ENCODE measurements at places on chromosomes 2 and 18. TPM values are rescaled to one million over a fixed set of nuclear protein-coding genes. Genes with fewer than 3 reads are reported as not detected.

- DNase-seq, result no peak
Observed at GRCh38 chr2:202842690-202843089, 28.9 kb downstream of the ICA1L start.

DNA sequence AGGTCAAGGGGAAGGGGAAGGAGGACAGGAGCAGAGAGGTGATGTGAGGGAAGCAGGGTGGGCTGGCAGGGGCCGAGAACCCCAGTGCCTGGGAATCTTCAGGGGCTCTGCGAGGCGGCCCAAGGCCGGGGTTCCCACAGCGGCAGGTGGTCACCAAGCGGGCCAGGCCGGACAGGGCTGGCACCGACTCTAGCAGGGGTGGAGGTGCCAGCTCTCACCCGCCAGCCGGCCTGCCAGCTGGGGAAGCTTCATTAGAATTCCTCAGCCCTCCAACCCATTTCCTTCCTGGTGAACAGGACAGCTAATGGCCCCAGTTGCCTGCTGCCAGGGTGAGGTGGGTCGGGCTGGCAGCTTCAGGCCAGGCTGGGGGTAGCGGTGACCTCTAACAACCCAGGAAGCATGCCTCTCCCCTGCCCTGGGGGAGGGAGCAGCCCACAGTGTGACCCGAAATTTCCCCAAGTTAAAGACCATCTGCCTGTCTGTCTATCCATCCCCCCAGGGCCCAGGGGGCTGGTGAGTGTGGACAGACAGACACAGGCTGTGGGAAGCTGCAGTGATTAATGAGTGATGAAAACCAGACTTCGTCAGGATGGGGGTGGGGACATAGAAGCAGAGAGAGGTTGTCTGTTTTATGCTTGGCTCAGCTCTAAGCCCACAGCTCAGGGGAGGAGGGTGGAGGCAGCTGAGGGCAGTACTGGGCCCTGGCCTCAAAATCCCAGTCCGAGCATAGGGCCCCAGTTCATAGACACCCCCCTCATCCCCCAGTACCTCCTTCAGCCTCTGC is 144.1 kb downstream of the ZFP36L2 start:
- DNase-seq, result no peak

GRCh38 chr18:59606193-59607077 is 90.8 kb downstream of the CCBE1 start:
- no peak for DNase-seq

DNA sequence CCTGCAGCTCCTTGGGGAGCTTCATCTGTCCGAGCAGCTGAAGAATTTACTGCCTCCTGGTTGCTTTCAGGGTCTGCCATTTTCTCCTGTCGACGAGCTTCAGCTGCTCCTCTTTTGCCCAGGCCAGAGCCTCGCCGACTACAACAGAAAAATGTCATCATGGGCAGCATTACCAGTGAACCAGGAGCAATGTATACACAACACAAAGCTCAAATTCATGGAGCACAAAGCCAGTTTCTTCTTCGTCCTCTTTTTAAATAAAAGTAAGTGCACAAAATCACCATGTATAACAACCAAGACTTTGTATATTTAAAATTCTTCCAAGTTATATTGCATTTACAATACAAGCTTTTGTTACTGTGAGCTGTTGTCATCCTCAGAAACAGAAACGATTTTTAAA is 85.0 kb downstream of the TRIP12 start:
- no peak for DNase-seq

DNA sequence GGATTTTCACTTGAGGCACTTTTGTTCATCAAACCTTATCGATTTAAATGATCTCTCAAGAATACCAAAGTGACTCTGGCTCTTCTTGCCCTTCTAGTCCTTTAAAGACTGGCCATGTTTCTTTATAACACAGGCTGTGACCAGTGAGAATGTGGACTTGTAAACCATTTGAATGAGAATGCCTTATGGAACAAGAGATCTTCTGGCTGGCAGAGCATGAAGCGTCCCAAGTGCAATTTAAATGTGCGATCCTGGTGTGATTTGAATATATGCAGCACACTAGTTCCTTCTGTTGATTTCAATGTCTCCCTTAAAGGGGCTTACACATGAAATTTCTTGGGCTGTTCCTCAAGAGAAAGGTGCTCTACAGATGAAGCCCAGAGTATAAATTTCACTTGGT is 262.4 kb upstream of the CCDC68 start:
- DNase-seq, result no peak

DNA sequence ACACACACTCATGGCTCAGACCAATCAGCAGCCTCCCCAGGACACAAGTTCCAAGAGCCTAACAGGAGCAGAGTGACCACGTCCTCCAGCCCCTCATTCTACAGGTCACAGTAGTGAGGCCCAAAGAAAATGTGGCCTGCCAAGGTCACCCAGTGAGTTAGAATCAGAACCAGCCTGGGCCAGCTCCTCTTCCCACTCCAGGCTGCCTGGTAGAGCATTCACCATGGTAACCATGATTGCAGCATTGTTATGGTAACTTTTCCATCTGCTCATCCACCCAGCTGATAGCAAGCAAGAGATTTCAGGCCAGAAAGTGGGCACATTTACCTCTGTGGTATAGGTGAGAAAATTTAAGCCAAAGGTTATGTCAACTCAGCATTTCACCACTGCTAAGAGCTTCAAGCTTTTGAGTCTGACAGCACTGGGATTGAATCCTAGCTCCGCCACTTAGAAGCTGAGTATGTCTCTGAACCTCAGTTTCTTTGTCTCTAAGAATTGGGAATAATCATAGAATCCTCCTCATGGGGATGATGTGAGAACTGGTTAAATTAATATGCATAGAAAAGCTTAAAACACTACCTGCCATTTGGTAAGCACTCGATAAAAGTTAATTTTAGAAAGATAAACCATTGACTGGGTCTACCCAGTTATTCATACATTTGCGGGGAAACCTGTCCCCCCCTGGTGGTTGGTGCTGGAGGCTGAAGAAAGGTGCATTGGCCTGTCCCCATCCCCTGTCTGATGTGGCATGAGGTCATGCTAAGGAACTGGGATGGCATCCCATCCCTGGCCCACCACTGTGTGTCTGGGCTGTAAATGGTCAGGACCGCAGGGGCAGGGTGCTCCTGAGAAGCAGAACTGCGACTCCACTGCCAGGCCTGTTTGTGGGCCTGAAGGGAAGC is 181.5 kb downstream of the KLHL29 start:
- DNase-seq, result no peak

GRCh38 chr2:88036606-88037005 is 19.0 kb downstream of the KRCC1 start:
- DNase-seq, result no peak

DNA sequence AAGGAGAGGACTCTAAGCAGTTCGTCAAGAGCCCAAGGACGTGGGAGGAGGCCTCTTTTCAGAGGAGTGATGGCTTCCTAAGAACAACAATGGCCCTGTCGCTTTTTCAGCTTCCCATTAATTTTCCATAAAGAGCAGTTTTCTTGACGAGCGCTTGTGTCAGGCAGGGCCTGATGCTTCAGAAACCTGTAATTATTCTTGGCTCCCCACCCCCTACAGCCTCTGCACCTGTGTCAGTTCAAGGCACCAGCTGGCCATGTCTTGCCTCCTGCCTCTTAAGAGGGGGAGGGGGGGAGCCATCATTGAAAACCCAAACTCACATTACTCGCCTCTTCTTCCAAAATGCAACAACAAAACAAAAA is 32.3 kb downstream of the KLF7 start:
- no peak for DNase-seq

- DNase-seq, result no peak
Observed at GRCh38 chr18:77985526-77986281, 736.1 kb downstream of the GALR1 start.

- DNase-seq, result no peak
Observed at GRCh38 chr2:241936457-241937133, 67.1 kb downstream of the RTP5 start.

- no peak for DNase-seq
Observed at GRCh38 chr2:29001806-29002205, 20.7 kb downstream of the TOGARAM2 start.

DNA sequence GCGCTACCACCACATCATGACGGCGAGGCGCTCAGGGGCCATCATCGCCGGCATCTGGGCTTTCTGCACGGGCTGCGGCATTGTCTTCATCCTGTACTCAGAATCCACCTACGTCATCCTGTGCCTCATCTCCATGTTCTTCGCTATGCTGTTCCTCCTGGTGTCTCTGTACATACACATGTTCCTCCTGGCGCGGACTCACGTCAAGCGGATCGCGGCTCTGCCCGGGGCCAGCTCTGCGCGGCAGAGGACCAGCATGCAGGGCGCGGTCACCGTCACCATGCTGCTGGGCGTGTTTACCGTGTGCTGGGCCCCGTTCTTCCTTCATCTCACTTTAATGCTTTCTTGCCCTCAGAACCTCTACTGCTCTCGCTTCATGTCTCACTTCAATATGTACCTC is 2.3 kb downstream of the MC5R start:
- DNase-seq, result no peak

DNA sequence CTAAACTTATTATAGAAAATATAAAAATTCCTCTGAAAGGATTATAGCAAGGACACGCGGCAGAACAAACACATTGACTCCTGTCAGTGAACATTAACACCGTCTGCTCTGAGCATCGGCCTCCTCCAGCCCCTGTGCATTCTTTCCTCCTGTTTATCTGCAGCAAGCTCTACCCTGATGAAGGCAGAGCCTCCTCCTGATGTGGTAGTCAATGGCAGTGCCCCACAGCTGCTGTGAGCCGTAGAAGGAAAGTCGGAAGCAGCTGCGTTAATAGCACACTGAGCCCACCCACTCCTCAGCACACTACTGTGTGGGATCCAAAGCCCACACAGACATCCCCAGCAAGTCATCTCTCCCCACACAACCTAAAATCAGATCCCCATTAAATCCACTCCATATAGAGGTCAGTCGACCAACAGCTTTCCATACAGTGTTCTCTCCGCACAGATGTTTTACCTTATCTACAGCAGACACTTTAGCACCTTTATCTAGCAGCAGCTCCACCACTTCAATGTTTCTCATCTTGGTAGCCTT is 41.0 kb downstream of the KIDINS220 start:
- DNase-seq, result no peak

DNA sequence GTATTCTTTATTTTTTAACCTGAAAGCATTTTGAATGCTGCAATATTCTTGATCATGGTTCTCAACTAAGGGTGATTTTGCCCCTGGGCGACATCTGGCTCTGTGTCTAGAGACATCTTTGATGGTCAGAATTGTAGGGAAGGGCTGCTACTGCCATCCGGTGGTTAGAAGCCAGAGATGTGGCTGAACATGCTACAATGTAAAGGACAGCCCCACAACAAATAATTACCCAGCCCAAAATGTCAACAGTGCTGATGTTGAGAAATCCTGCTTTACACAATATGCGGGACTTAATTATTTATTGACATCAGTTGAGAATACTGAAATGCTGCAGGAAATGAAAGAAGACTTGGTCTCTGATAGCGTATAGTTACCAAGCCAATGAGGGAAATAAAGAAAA is 37.5 kb upstream of the SERPINB2 start:
- DNase-seq, result no peak

DNA sequence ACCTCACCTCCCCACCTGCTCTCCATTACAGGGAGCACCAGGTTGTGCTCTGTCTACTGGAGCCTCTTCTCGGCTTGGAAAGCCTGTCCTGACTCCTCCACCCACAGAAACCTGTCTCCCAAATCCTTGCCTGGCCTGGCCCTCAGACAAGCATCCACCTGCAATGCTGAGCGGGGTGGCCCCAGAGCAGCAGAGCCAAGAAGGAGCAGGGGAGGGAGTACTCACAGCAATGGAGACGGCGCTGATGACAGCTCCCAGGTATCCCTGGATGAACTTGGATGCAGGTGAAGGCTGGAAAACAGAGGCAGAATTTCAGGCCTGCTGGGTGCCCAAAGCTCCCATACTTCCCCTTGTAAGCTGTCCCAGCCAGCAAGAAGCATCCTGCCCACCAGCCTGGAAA is 72.8 kb downstream of the SFXN5 start:
- DNase-seq, result no peak

DNA sequence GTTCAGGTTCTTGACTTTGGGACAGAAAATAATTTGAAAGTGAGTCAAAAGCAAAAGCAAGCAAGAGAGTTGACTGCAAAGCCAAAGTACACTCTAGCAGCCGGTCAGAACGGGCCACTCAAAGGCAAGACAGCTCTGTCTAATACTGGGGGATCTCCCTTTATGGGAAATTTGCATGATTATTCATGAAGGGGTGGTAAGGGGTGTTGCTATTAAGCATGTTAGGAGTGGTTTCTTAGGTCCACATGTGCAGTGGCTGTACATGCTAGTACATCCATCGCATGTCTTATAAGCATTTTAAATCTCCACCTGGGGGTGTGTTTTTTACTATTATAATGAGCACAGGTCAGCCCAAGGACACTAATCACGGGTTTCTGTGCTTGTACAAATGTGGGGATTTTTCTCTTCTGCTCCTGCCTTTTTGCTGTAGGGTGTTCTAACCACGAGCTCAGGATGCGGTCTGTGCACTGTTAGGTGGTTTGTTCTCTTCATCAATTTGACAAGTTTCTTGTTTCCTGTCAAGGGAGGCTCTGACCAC is 60.2 kb upstream of the SPP2 start:
- no peak for DNase-seq

GRCh38 chr18:35716169-35716831 is 134.8 kb downstream of the GALNT1 start:
- no peak for DNase-seq

DNA sequence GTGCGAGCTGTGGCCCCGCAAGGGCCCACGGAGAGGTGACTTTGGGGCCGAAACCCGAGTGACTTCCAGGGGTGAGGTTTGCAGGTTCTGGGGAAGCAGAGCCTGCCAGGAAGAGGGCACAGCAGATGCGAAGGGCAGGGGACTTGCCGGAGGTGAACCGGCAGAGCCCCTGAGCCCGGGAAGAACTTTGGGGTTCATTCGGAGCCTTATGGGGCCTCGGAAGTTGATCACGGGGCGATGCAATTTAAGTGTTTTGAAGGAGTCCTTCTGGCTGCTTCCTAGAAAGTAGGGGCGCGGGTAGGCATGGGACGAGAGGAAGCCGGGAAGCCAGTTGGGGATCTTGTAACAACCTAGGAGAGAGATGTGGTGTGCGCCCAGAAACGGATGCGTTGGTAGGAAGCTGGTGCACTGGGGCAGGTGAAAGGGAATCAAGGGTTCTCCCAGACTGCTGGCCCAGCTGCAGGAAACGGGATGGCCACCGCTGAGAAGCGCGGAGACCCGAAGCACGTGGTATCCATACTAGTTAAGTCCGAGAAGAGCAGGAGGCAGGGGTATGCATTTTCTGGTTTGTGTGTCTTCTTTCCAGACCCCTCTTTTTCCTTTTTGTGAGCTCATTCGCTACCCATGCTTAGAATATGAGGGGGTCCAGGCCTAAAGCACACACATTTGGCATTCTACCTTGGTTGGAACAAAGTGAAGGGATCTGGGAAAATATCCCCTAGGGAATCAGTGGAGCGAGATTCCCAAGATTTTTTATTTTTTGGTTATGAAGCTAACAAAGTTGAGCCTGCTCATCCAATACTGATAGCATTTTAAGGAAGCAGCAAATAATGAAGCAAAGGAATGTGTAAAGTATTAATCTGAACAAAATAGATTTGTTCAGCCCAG is 758 bp downstream of the SCLY start:
- peak; percentile 76 for DNase-seq

GRCh38 chr18:32595832-32596231 is 125.2 kb upstream of the GAREM1 start:
- no peak for DNase-seq

The PRKAG3 gene
- not detected for total RNA-seq

The SEC11C gene
- total RNA-seq, result 9.4 TPM

The SOCS6 gene
- total RNA-seq, result 23.9 TPM

The DUSP2 gene
- 2.5 TPM for total RNA-seq

The DIS3L2 gene
- 37.6 TPM for total RNA-seq

The IFIH1 gene
- total RNA-seq, result 14.6 TPM

The TFCP2L1 gene
- 0.49 TPM for total RNA-seq

The ADI1 gene
- total RNA-seq, result 35.7 TPM

The FOSL2 gene
- 38.9 TPM for total RNA-seq

The ICOS gene
- not detected for total RNA-seq

The KIF5C gene
- 11.1 TPM for total RNA-seq

The PIGN gene
- 18.5 TPM for total RNA-seq

The OR6B2 gene
- not detected for total RNA-seq

The FASTKD2 gene
- 35.3 TPM for total RNA-seq

All from sigmoid colon (tissue), 7 donors.